Ammon's horn (tissue), 1 donor: ENCODE measurements at places on chromosomes 5 and 9.

GRCh38 chr9:19371942-19372341 lies 8.1 kb downstream of the RPS6 start:
- DNase-seq, result no peak

- DNase-seq, result no peak
These were observed 3.0 kb downstream of the LECT2 start for GRCh38 chr5:135951807-135952206.

DNA sequence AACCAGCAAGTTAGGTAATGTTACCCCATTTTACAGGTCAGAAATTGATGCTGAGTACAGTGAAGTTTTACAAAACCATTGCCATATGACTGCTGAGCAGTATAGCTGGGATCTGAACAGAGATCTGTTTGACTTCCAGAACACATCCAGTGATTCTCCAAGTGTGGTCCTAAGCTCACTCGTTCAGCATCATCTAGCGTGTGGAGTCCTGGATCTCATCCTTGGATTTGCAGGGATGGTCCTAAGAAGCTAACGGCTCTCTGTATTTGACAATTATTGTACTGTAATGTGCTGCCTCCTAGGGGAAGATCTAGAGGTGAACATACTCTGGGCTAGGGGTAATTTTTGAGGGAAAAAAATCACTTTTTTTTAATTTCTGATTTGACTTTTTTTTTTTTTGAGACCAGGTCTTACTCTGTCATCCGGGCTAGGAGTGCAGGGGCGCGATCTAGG lies 1.4 kb downstream of the SLC26A2 start:
- peak; percentile 50 for DNase-seq

DNA sequence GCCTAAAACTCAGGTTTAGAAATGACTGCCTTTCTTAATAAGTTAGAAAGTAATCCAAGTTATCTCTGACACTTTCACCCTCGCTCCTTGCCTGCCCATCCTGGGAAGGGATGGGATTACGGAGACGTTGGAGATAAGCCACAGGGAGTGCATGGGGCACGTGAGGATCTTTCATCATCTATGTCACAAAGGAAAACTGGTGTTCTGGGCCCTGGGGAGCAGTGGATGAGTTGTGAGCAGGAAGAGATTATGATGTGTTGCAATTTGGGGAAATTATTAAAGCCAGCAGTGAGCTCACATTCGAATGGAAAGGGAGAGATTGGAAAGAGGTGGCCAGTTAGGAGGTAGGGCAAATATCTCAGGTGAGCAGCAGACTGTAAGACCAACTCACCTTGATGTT lies 12.8 kb downstream of the AFAP1L1 start:
- DNase-seq, result no peak

DNA sequence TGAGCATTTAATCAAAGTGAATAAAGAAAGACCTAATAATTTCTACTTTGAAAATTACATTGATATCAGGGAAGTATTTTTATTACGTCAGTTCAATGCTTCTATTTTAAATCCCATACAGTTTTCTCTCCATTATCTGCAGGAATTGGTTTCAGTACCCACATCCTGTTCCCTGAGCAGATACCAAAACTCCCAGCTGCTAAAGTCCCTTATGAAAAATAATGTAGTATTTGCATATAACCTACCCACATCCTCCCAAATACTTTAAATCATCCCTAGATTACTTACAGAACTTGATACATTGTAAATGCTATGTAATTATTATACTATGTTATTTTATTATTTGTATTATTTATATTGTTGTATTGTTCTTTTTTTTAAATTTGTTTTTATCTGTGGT lies 125.4 kb upstream of the MINAR2 start:
- no peak for DNase-seq

DNA sequence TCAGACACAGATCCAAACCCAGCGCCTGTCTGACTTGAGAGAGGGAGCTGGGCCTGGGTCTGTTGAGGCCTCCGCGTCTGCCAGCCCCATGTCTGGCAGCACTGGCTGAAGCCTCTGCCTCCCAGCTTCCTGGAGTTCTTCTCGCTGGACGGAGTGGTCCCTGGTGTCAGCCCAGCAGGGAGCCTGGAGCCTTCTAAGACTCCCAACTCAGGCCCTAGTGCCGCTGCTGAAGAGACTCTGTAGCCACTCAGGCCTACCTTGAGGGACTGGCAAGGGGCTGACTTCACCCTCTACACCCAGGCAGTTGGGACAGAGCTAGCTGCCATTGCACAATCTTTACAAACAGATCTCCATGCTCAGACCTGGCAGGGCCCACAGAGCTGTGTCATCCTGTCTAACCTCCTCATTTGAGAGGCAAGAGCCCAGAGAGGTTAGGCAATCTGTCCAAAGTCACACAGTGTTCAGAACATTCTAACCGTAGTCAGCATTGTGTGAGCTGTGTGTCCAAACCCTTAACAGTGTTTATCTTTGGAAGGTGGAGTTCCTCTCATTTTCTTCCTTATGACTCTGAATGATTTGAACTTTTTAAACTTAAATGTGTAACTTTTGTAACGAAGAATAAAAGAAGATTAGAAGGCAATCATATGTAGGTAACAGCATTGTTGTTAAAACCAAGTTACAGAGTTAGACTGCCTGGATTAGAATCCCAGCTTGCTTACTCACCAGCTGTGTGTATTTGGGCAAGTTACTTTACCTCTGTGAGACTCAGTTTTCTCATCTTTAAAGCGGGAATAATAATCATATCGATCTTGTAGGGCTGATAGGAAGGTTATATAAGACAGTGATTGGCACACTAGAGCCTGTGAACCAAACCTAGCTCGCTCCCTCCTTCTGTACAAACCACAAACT lies 4.6 kb upstream of the DUSP1 start:
- DNase-seq, result no peak

- DNase-seq, result no peak
These were observed 222.3 kb downstream of the GLIS3 start for GRCh38 chr9:4077499-4078102.

- DNase-seq, result peak; percentile 68
These were observed 111.6 kb downstream of the ARHGAP26 start for GRCh38 chr5:142881784-142882126.

GRCh38 chr5:140609126-140609525 lies 23.8 kb downstream of the CD14 start:
- DNase-seq, result peak; percentile 70

DNA sequence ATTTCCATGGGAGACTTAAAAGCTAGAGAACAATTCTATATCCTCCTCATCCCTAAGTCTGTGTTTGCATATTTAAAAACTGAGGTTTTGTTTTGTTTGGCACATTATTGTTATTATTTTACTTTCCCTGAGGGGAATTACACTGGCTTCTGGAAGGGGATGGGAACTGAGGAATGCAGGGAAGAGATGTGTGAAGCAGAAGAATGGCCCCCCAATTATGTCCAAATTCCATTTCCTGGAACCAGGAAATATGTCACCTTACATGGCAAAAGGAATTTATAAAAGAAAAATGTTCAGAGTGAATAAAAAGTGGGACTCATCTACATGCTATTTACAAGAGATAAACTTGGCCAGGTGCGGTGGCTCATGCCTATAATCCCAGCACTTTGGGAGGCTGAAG lies 129.8 kb downstream of the MARCHF11 start:
- no peak for DNase-seq
